ENCODE measurements at places on chromosomes 6 and 20. TPM values are rescaled to one million over a fixed set of nuclear protein-coding genes. Genes with fewer than 3 reads are reported as not detected.

- DNase-seq: no peak
Observed at GRCh38 chr6:6631534-6632276, 43.2 kb downstream of the LY86 start.

DNA sequence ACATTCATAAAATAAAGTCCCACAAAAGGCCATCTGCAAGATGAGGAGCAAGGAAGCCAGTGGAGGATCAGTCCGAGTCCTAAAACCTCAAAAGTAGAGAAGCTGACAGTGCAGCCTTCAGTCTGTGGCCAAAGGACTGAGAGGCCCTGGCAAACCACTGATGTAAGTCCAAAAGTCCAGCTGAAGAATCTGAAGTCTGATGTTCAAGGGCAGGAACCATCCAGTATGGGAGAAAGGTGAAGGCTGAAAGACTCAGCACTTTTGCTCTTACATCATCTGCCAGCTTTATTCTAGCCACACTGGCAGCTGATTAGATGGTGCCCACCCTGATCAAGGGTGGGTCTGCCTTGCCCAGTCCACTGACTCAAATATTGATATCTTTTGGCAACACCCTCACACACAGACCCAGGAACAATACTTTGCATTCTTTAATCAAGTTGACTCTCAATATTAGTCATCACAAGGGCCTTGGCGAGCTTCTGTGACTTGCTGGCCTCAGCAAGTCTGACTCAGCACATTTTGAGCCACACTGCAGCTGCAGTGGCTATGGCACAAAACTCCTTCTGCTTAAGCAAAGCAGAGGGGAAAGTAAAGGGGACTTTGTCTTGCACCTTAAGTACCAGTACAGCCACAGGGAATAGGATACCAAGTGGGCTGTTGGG is 1370.3 kb upstream of the CITED2 start:
- DNase-seq: no peak

GRCh38 chr6:100968949-100969348 is 87.8 kb upstream of the ASCC3 start:
- no peak for DNase-seq

GHRH gene
- total RNA-seq: not detected

DNA sequence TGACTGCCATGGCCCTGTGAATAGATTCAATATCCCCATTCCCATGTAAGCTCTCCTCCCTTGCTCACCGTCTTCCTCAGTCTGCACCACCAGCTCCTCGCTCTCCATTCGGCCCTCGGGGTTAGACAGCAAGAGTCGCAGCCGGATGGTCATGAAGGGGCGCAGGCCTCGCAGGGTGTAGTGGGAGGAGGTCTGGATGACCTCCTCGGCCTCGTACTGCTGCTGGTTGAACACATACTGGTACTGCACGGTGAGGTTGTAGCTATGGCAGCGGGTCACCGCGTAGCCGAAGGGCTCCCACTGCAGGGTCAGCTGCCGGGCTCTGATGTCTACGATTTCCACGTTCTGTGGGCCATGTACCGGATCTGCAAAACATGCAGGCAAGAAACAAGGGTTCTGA is 717.5 kb downstream of the PTPRT start:
- no peak for DNase-seq

DNA sequence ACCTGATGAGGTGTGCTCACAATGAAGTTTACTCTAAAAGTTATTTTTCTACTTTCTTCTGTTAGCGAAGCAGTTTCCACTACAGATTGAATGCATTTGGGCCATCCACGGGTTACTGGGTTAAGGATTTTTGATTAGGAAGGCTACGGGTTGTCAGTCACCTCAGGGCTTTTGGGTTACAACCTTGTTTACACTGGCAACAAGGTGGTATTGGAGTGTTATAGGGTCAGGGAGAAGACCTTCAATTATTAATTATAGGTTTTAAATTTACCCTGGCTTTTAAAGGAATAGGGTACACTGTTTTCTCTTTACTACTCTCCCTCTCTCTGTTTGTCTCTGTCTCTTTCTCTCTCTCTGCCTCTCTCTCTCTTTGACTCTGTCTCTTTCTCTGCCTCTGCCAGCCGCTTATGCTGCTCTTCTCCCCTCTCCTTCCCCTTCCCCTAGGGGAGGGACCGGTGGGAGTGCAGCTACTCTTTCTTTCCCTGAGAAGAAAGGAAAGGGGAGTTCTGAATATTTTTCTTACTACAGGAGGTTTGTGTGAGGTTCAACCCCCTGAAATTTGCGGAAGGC is 40.2 kb upstream of the AGPAT4 start:
- DNase-seq: no peak

UQCC2 gene
- total RNA-seq: 10.3 TPM

DNA sequence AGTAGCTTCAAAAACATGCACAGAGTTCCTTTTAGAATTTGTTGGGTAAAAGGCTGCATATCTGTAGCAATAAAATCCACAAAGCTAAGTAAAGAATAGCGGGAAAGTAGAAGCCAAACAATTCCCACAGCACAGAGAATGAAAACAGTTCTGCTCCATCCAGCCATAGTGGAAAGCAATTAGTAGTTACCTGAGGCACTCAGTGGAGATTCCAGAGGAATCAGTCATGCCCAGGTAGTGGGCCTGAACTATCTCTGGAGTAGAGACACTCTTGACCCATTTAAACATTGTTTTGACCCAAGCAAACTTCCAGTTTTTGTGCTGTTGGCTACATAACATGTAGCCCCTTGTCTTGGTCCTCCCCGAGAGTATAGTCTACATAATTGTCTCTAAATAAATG is 559.5 kb upstream of the PTCHD4 start:
- DNase-seq: no peak

- DNase-seq: no peak
Observed at GRCh38 chr6:73774311-73774774, 78.3 kb downstream of the CD109 start.

STAU1 gene
- 65.6 TPM for total RNA-seq

TBX18 gene
- 3.5 TPM for total RNA-seq

DNA sequence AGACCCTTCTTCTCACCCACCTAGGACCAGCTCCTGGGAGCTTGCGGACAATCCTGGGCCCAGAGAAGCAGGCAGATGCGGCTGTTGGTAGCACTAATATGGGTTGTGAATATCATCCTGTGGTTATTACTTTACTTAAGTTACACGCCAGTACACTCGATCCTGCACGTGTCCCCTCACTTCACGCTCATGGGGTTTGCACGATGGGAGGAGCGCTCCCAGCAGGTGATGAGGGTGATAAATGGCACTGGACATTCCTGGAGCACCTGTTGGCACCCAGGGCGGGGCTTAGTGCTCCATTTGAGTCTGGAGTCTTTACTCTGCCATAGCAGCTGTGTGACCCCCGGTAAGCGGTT is 335.1 kb downstream of the PREX1 start:
- DNase-seq: no peak

GRCh38 chr6:64258752-64259151 is 623.1 kb downstream of the PHF3 start:
- no peak for DNase-seq

ABHD16B gene
- total RNA-seq: not detected

- DNase-seq: no peak
Observed at GRCh38 chr6:92072387-92072786, 1347.0 kb downstream of the EPHA7 start.

DNA sequence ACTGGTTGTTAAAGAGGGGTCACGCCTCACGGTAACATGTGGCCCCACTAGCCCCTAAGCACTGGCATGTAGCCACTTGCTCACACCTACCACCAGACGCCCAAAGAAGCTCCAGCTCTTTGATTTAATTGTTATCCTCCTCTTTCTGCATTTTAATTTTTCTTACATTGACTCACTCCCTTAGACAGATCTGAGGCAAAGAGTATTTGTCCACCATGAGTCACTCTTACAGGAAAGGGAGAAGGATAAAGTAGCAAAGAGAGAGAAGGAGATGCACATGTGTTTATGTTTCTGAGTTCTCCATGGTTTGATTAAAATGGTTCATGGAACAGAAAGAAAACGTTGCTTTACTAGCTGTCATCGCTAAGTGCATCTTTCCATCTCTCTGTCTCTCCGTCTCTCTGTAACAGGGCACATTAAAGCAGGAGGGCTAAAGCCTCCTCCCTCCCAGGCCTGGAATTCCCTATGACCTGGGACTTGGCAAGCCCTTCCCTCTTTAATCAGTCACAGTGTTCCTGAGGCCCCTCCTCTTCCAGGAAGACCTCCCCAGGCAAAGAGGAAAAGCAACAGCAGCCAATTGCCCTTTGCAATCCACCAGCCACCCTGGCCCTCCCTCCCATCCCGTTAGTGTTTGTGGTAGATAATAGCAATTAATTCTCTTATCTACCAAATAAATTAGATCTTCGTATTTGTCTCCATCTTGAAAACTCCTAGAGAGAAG is 112.8 kb upstream of the TSHZ2 start:
- no peak for DNase-seq

TGM2 gene
- total RNA-seq: 6.1 TPM

DNA sequence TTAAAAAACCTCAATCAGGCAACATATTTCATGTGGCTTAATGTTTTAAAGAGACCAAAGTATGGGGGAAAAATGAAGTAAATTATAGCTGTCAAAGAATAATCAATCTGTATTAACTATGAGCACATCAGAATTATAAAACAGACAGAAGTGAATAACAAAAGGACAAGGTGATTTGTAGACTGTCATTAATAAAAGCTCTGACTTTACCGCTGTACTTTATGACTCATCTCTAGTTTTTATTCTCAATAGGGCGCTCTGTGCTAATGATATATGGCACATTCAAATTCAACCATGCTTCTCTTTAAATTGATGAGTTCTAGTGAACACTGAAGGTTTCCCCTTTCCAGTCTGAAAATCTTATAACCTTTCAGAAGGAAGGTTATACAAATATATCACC is 72.0 kb downstream of the PREP start:
- no peak for DNase-seq

- no peak for DNase-seq
Observed at GRCh38 chr20:19348582-19348981, 136.1 kb downstream of the SLC24A3 start.

OR2W1 gene
- not detected for total RNA-seq

DNA sequence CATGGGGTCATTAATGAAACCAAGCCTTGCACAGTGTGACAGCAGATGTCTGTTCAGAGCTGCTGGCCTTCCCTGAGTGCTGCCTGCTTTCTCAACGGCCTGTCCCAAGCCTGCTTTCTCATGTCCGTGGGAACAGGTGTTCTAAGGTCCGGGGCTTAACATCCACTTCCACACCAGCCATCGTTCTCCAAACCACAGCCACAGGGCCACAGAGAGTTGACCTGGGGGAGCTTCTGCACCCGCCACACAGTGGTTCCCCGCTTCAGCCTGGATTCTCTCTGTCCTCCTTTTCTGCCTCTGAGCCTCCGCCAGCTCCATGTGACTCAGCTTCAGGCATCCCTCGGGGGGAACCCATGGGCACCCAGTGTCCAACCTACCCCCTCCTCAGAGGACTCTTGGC is 26.9 kb upstream of the PPP1R3G start:
- no peak for DNase-seq

TNF gene
- 0.27 TPM for total RNA-seq

GRCh38 chr20:63700199-63701050 is 4.0 kb downstream of the TNFRSF6B start:
- no peak for DNase-seq

- no peak for DNase-seq
Observed at GRCh38 chr6:100261486-100261885, 203.2 kb downstream of the SIM1 start.

BPIFB1 gene
- 4.3 TPM for total RNA-seq

GRCh38 chr6:147711476-147711875 is 203.0 kb downstream of the SAMD5 start:
- no peak for DNase-seq

FILIP1 gene
- 13.4 TPM for total RNA-seq

GRCh38 chr6:165843121-165843520 is 180.1 kb upstream of the PDE10A start:
- no peak for DNase-seq

BHLHE23 gene
- not detected for total RNA-seq

GRCh38 chr6:82063574-82063973 is 184.0 kb downstream of the IBTK start:
- DNase-seq: no peak

GRCh38 chr20:22248051-22248667 is 336.2 kb downstream of the FOXA2 start:
- no peak for DNase-seq

DNA sequence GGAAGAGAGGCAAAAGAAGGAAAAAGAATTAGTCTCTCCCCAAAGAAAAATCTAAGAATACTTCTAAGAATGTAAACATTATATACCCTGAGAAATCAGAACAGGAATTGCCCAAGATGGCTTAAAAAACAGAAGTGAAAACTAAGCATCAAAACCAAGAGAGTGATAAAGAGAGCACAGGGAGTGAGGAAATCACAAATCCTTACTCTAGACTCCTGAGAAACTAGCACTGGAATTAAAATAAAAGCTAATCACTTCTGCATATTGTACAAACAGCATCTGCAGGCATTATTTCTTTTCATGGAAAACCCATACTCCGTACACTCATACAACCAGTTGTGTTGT is 285.7 kb downstream of the BTBD9 start:
- no peak for DNase-seq

DNA sequence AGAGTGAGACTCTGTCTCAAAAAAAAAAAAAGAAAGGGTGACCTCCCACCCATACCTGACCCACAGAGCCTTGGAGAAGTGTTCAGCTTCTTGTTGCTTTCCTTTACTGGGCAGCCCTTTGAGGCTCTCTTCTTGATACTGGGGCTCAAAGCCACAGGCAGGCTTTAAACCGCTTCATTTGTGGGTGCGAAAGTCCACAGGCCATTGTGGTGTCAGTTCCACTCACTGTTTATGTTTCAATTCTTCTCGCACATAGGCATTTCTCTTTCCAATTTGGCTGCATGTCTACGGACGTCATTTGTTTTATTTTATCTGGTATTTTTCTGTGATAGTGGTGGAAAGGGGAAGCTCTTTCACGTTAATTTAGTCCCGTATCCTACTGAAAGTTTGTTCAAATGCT is 34.6 kb downstream of the PPARD start:
- no peak for DNase-seq

HLA-DQA2 gene
- 0.91 TPM for total RNA-seq

- DNase-seq: no peak
Observed at GRCh38 chr6:8245726-8246125, 143.4 kb upstream of the EEF1E1 start.

- no peak for DNase-seq
Observed at GRCh38 chr6:169950558-169950957, 199.1 kb downstream of the ERMARD start.

GRCh38 chr6:116556814-116557415 is 3.4 kb downstream of the CALHM4 start:
- no peak for DNase-seq
